ENCODE measurements at places on chromosomes 5 and 9.
A peak's percentile ranks its signal among the peaks of the same experiment; 100 is the strongest.

DNA sequence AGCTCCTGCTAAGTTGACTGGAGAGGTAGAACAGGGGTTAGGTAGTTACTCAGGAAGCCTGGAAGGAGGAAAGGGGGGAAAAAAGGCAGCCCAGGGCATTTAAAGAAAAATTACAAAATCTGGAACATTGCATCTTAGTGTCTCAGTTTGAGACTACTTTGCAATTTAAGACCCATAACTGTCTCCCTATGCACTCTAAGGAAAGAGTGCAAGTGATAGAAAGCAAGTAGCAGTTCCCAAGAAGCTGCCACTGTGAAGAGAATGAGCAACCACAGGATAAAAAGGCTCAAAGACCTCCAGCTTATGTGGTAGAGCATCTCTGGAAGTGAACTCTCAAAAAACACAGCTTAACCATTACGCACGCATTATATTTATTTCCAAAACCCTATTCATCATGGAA, 141.8 kb downstream of the SLCO4C1 start:
- no peak for DNase-seq

GRCh38 chr5:132686193-132686592, 12.4 kb downstream of the IL4 start:
- no peak for DNase-seq

- no peak for DNase-seq
These were observed 51.6 kb downstream of the AHRR start for GRCh38 chr5:372996-373709.

GRCh38 chr5:65808251-65808741, 86.3 kb downstream of the NLN start:
- DNase-seq = no peak

DNA sequence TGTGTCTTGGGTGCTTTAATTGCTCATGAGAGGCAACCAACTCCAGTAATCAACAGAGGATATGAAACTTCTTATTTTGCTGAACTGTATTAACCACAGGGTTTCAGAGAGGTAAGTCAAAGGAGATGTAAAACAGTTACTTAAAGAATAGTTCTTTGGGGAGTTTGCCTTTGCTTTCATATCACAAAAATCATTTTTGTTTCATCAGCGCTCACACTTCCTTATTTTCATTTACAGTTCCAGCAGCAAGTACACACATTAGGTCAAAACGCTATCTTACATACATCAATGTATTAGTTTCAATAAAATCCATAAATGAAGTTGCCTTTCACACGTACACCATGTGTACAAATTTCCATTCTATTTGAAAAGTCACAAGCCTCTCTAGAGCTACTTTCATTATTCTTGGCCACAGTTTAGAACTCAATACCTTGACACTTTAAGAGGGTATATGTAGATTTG, 50.1 kb downstream of the ST8SIA4 start:
- peak; percentile 87 for DNase-seq

DNA sequence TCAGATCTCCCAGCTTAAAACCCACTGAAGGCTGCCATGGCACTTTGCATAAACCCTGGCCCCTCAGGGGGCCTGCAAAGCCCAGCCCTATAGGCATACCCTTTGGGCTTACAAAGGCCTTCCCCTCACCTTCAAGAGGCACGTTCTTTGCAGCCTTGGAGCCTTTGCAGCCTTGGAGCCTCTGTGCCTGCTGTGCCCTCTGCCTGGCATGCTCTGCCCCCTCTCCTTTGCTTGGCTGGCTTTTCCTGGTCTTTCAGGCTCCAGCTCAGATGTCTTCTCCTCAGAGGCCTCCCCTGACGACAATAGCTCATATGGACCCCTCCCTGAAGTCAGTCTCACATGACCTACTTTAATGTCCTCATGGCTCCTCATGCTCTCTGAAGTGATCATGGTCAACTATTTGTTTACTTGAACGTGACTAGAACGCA, 60.3 kb downstream of the CXXC5 start:
- no peak for DNase-seq

DNA sequence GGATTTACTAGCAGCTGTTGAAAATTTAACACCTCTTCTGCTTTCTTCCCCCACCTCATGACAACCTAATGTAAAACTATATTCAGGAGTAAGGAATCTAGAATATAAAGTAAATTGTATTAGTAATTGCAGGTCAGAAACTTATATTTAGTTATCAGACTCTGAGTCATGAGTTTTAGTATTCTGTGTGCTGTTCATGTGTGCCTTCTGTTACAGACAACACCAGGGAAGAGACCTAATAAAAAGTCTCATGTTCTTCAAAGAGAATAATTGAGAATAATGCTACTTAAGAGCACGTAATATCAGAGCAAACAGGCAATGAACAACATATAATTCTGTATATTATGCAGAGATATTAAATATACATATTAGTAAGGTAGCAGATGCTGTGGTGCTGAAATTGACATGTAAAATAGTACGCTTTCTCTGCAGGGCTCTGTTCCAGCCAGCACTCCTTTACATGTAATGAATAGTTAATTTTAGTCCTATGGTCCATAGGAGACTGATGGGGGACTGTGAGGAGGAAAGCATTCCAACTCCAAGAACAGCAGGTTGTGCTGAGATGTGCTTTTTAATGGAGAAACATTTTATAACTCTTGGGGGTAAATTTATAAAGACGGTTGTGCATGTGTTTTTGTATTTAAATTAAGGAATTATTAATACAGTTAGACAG, 106.4 kb downstream of the ZSWIM6 start:
- DNase-seq = no peak

DNA sequence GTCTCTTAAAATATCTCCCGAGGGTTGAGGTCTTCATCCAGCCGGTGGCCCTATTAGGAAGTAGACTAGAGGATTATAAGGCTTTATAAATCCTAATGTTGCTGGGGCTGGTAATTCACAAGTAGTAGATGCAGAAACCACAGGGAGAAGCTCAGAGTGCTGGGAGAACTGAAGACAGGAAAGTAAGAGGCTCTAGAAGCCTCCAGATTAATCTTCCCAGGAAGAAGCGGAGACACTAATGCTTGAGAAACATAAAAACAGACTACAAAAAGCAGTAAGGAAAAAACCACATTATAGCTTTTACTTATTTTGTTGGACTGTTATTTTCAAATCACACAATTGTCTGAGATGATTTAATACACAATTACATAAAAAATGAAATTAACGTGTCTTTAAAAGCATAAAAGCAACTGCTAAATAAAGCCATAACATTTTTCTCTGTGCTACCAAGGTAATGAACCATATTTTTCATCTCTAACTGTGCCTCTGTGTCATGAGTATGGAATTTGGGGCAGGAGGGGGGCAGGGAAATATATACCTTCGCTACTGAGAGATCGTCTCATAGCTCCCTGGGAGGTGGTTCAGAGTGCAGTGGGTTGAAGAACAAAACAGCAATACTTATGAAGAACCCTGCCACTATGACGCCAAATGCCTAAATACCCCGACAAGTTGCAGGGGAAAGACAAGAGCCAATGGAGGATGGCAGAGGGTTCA, 806.2 kb upstream of the WWC1 start:
- DNase-seq = no peak

DNA sequence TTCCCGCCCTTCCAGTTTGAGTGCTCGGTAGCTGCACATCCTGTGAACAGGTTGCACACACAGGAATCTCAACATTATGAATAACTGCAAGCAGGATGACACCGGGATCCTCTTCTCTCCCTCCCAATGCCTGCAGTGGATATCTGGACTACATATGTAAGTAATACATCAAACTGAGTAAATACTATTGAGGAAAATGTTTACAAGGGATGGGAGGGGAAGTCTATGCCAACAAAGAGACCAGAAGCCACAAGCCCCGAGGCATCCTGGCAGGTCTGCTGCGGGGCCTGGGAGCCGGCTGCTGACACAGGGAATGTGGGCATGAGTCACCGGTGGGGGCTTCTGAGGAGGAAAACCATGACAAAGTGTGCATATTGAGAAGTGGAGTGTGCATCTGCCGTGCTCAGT, 8.6 kb upstream of the ANKRD33B start:
- DNase-seq = no peak

GRCh38 chr5:45094876-45095440, 286.2 kb downstream of the MRPS30 start:
- no peak for DNase-seq
